ENCODE measurements at places on chromosomes 7 and 10.

DNA sequence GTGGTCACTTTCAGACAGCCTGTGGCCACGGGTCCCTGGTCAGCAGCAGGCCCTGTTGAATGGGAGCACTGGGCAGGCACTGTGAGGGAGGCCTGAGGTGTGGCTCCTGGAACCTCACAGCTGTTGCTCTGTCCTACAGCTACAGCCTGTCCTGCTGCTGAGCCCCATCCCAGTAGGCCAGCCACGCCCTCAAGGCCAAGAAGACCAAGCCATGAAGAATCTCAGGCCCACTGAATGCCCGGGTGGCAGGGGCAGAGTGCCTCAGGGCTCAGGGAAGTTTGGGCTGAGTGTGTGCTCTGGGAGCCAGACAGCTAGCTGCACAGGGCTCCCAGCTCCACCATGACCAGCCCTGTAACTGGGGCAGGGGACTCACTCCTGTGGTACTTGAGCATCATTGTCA lies 363.5 kb upstream of the NUPR2 start:
- no peak for DNase-seq

DNA sequence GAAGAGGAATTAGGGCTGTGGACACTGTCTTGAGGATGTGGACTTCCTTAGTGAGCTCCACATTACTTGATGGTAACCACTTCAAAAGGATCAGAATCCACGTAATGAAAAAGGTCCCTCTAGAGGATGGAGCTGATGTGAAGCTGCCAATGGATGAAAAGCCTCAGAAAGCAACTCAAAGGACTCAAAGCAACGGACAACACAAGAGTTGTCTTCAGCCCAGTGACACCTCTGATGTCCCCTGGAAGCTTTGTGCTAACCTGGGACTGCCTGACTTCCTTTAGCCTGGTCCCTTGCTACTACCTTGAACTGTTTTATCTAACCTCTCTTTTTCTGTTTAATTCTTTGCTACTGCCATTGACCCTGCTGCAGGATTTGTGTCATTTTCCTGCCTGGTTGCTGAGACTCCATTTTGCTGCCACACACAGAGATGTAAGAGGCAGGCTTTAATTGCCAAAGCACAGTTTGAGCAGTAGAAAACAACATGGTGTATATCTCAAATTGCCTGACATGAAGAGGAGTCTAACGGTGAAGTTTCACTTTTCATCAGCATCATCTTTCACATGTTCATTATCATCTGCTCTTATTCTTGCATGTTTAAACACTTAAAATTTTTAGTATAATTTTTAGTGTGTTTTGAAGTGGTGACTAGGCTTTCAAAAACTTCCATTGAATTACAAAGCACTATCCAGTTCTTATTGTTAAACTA lies 11.1 kb upstream of the SGCE start:
- no peak for DNase-seq

GRCh38 chr7:93165447-93165846 lies 17.3 kb upstream of the SAMD9L start:
- DNase-seq, result no peak

GRCh38 chr7:33604056-33604455 lies 301.3 kb upstream of the BMPER start:
- no peak for DNase-seq

GRCh38 chr7:55481155-55481554 lies 91.1 kb downstream of the VOPP1 start:
- DNase-seq, result no peak

DNA sequence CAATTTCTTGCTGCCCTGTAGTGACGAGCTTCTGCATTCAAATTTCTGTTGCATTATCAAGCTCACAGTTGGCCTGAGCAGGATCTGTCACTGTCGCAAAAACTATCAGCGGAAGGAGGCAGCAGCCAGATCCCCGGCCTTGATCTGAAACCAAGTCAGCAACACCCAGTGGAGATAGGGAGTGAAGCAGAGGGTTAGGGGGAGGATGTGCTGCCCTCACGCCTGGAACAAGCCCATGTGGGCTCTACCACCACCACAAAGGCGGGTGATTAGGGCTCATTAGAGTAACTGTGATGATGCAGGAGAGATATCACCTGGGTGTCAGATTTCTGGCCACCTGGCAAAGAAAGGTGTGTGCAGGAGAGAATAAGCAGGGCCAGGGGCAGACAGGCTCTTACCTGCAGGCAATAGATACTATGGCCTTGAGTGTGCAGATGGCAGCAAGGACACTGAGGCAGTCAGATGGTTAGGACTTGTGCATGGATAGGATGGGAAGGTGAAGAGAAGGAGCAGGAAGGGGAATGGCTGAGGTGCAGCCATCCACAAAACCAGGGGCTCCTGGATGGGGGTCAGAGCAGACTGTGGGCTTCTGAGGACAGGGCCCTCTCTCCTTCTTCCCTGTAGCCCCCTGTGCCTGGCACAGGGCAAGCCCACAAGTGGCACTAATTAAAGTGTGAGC lies 417.3 kb downstream of the RPS24 start:
- DNase-seq, result no peak

All from CD4-positive, alpha-beta T cell treated with Interferon gamma for 1 hour (primary cell).